Sigmoid colon (tissue), 7 donors: ENCODE measurements at places on chromosomes 7 and 10. TPM values are rescaled to one million over a fixed set of nuclear protein-coding genes. Genes with fewer than 3 reads are reported as not detected.

The AKR1C2 gene
- polyA plus RNA-seq, result 52.3 TPM

The TFPI2 gene
- 1.8 TPM for polyA plus RNA-seq

The UCN3 gene
- not detected for polyA plus RNA-seq

The SEMA3D gene
- 0.69 TPM for polyA plus RNA-seq

The VKORC1L1 gene
- 6.6 TPM for polyA plus RNA-seq

GRCh38 chr10:60208676-60209269, 180.9 kb downstream of the ANK3 start:
- no peak for DNase-seq

GRCh38 chr10:133276435-133277201, at the start of gene ADAM8:
TSS of gene ADAM8 (minus strand) at chr10:133276868. CDS start at chr10:133276817, 51 bp downstream.
- DNase-seq, result no peak

DNA sequence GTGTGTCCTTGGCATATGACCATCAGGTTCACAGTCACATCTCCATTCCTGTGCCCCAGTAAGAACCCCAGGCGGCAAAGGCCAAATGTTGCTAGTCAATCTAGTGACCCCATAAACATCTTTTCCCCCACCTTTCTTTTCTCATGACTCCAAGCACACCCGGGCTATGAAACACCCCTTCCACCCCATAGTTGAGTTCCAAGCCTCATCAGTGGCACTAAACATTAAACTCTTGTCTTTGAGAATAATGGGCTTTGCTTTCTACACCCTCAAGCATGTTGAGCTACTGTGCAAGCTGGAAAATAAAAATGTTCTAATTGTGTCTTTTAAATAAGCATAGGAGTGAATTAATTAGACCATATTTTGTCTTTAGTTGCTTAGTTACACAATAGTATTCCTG, 9.4 kb downstream of the ARID5B start:
- no peak for DNase-seq

DNA sequence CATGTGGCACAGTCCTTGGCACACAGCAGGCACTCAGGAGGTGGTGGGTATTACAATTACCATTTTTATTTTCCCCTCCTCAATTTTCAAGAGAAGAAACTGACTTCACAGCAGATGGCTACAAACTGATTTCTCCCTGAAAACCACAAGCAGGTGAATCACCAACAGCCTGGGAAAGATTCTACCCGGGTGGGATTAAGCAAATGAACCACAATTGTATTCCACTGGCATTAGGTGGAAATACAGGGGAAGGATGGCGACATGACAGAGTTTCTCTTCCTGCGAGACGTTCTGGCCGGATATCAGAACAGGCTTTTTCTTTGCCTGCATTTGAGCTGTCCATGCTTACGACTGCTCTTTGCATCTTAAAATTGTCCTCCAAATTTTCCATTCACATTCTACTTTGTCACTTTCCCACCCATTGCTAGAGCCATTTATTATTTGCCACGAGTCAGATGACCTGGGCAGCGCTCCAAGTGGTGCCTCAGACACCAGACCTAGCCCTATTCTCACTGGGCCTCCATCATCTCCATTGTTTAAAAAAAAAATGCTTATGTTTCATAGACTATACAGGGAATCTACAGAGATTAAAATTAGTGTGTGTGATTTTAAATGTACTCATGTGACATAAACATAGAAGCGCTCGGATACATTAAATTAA, 4.6 kb downstream of the DENND11 start:
- DNase-seq, result no peak

DNA sequence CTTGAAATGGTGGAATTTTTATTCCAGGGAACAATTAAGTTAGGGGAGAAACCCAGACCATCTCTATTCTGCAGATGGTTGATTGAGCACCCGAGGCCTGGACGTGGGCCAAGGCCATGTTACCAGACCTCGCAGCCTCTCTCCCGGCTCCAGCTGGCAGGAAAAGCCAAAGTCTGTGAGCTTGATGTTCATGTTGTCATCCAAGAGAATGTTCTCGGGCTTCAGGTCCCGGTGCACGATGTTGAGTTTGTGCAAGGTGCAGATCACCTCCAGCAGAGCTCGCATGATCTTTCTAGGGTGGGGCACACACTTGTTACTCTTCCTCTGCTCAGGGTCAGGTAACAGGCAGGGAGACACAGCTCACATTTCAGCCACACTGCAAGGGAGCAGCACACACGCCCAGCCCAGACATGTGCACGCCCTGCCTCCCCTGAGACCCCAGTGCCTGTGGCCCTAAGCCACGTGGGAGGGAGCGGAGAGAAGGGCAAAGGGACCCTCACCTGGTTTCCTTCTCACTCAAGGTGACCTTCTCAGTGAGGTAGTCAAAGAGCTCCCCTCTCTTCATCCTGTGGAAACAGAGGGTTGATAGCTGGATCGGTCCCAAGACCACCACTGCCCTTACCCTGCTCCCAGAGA, 9.5 kb downstream of the PHKG1 start:
- peak; percentile 79 for DNase-seq

- DNase-seq, result no peak
These were observed 101.2 kb upstream of the PRPS1L1 start for GRCh38 chr7:18128846-18129245.
